ENCODE measurements at places on chromosomes 7 and 10.

GRCh38 chr7:7077945-7078344 lies 104.4 kb upstream of the C1GALT1 start:
- DNase-seq, result peak; percentile 31

DNA sequence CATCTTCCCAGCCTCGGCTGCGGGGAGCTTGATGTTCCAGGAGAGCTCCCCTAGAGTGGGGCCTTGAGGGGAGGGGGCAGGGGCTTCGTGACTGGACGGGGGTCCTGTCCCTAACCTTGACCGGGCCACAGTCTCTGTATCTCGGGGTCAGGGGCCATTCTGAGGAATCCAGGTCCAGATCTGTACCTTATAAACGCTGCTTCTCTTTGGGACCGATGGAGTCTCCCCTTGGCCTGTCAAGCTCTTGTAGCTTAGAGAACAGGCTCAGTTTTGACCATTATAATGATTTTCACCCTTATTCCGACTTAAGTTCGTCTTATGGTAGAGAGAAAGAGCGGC lies 831 bp downstream of the ZKSCAN5 start:
- no peak for DNase-seq

DNA sequence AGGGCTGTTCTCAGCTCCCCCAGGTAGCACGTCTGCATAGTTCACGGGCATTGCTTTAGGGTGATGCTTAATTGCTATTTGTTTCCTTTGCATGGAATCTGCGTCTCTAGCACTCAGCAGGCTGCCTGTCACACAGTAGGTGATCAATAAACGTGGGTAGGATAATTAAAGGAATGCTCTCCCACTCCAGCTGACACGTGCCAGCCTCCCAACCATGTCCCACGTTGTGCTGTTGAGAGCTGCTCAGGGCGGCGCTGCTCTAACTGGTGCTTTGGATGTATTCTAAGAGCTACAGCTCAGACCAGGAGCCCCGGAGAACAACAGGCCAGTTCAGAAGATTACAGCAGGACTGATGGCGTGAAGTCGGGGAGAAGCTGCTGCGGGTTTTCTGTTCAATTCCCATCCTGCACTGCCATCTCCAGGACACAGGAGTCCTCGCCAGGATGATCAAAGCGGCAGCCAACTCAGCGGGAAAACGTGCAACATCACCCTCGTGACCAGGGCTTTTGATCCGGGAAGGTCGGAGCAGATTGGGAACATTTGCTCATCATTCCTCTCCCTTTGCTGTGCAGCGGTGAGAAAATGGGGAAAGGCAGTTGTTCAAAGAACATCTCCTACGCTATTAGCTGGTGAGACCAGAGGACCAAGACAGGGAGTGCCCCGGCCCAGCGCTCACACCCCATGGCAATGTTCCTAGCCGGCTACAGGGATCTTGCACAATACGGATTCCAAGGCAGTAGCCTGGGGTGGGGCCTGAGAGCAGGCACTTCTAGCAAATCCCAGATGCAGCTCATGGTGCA lies 50.5 kb upstream of the FOXK1 start:
- peak; percentile 88 for DNase-seq

- DNase-seq, result no peak
Measured at GRCh38 chr10:78203915-78204818, 170.5 kb downstream of the RPS24 start.

DNA sequence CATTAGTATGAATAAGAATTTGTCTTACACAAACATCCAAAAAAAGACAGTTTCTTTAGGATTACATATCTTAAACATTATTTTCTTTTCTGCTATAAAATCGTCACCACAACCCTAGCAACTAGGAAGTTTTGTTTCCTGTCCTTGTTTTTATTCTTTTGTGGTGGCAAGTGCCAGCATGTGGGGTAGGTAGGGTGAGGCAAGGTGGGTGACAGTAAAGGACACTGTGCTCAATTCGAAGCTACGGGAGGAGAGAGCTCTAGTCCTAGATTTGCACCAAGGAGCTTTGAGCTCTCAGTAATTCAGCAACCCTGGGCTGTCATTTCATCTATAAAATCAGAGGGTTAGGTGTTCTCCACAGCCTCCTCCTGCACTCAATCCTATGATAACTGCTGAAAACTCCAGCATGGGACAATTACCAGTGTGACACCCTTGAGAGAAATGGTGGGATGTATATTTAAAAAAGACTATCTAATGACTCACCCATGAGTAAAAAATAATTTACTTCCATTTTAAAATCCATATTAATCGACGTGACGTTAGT lies 187.1 kb downstream of the FAM107B start:
- DNase-seq, result no peak

- DNase-seq, result no peak
Measured at GRCh38 chr10:132120200-132120599, 54.5 kb downstream of the JAKMIP3 start.

DNA sequence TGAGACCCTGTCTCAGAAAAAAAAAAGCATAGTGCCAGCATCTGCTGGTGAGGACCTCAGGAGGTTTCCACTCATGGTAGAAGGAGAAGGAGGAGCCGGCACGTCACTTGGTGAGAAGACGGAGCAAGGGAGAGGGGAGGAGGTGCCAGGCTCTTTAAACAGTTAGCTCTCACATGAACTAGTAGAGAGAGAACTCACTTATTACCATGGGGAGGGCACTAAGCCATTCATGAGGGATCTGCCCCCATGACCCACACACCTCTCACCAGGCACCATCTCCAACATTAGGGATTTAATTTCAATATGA lies 62.9 kb upstream of the VKORC1L1 start:
- no peak for DNase-seq

GRCh38 chr7:80643336-80643915 lies 5.0 kb downstream of the CD36 start:
- DNase-seq, result peak; percentile 36

GRCh38 chr10:22912763-22913384 lies 15.0 kb upstream of the ARMC3 start:
- no peak for DNase-seq

Data from EL (cell line).